Eye (tissue), 1 donor: ENCODE measurements at places on chromosomes 12 and 14.

DNA sequence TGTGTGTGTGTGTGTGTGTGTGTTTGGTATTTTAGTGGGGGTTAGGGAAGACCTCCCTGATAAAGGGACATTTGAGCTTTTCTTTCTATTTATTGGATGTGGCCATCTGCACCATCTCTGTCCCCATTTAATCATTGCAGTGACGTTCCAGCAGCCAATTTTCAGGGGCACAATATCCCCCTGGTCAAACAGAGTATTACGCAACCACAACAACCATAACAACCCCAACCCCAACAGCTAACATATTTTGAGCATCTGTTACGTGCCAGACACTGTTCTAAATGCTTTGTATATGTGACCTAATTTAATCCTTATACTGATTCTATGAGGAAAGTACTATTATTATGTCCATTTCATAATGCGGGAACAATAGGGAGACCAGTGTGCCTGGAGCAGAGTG is 87.4 kb downstream of the TTC8 start:
- no peak for DNase-seq

- DNase-seq = no peak
Measured at GRCh38 chr12:43238281-43238680, 313.7 kb downstream of the ADAMTS20 start.

DNA sequence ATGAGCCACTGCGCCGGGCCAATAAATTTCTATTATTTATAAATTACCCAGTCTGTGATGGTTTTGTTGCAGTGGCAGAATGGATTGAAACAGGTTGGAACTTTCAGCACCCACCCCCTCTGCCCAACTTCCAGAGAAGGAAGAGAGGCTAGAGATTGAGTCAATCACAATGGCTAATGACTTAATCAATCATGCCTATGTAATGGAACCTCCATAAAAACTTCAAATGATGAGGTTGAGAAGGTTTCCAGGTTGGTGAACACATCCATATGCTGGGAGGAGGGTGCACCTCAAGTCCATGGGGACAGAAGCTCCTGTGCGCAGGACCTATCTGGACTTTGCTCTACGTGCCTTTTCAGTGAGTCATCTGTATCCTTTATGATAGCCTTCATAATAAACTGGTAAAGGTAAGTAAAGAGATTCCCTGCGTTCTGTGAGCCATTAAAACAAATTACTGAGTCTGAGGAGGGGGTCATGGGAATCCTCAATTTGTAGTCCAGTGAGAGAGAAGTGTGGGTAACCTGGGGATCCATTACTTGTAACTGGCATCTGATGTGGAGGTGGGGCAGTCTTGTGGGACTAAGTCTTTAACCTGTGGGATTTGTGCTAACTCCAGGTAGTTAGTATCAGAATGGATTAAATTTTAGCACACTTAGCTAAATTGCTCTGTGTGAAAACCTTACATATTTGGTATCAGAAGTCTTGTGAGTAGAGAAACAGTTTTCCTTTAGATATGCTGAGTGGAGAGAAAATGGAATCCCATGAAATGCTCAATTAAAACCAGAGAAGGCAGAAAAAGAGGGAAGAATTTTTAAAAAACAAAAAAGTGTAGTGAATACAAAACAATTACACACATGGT is 11.7 kb upstream of the NGDN start:
- DNase-seq = no peak

GRCh38 chr12:110102255-110102654 is 21.9 kb upstream of the IFT81 start:
- peak; percentile 46 for DNase-seq

DNA sequence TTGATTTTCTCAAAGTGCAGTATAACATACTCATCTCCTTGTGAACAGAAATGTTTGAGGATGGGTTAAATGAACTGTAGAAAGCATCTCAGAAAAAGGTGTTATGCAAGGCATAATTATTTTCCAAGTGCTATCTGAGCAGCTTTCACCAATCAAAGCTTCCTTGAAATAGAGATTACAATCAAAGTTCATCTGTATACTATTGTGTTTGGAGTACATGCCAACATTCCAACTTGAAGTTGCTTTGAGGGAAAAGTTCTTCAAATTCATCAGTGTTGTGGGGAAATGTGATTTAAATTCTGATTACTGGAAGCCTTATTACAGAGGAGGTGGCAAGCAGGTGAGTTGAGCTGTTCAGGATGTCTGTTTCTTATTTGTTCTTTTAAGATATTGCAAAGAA is 68.2 kb downstream of the TMTC2 start:
- no peak for DNase-seq

DNA sequence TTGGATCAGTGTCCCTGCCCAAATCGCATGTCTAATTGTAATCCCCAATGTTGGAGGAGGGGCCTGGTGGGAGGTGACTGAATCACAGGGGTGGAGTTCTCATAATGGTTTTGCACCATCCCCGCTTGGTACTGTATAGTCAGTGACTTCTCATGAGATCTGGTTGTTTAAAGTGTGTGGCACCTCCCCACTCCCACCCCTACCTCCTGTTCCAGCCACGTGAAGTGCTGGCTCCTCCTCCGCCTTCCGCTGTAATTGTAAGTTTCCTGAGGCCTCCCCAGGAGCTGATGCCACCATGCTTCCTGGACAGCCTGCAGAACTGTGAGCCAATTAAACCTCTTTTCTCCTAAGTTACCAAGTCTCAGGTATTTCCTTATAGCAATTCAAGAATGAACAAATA is 67.2 kb downstream of the FERMT2 start:
- no peak for DNase-seq

- DNase-seq = no peak
Measured at GRCh38 chr14:54647378-54647777, 80.5 kb downstream of the SAMD4A start.

GRCh38 chr12:93176610-93177126 is 201.1 kb upstream of the NUDT4 start:
- DNase-seq = no peak

DNA sequence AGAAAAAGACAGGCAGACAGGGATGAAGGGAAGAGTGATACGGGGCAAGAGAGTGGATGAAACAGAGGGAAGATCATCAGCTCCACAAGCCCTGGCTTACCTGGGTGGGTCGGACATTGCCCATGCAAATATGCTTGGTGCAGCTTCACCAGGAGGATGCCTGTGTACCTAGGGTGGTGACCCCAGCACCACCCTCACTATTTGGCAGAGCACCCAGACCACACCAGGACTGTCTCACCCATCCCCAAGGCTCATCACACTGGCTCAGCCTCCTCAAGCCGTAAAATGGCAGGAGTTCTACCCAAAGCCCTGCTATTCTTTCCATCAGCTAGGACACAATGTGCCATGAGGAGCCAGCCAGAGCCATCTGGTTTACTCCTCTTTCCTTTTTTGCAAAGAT is 3.0 kb downstream of the GALNT8 start:
- no peak for DNase-seq

GRCh38 chr12:111069886-111070285 is 149.5 kb upstream of the MYL2 start:
- no peak for DNase-seq

- no peak for DNase-seq
Measured at GRCh38 chr12:62800707-62801400, 134.1 kb downstream of the PPM1H start.

GRCh38 chr14:51439896-51440295 is 199.8 kb downstream of the TMX1 start:
- DNase-seq = no peak

- no peak for DNase-seq
Measured at GRCh38 chr12:56028511-56029165, 7.8 kb downstream of the IKZF4 start.

DNA sequence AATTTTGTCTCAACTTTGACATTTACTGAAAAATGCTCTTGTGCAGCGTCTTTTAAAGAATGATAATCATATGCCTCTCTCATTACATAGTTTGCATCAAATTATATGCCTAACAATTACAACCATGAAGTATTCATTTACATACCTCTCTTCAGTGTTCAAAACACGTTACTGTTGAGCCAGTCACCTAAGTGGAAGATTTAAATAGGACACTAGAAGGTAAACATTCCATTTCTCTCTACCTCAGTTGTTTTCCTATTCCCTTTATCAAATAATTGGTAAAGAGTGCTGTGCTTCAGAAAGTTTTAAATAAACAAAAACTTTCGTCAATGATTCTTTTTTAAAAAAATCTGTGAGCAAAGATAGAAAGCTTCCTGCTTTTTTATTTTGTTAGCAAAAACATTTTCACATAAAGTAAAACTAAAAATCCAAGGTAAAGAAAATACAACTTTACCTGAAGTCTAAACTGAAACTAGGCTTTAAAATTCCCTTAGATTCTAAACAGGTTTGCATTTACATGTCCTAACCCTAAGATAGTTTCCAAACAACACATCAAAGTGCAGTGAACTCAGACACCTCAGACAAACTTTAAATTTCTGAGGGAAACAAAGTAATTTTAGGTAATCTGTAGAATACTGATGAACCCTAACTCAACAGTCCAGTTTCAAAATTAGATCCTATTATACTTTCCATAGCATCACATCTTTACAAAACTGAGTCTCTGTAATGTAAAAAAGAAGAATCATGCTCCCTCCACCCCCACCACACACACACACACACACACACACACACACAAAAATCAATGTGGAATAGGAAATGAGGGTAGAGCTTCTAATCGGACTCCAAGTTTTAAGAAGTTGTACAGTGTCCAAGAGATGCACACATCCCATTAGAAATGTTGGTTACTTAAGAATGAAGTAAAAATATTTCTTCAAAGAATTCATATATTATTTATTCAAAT is 46.2 kb downstream of the PAWR start:
- DNase-seq = no peak

DNA sequence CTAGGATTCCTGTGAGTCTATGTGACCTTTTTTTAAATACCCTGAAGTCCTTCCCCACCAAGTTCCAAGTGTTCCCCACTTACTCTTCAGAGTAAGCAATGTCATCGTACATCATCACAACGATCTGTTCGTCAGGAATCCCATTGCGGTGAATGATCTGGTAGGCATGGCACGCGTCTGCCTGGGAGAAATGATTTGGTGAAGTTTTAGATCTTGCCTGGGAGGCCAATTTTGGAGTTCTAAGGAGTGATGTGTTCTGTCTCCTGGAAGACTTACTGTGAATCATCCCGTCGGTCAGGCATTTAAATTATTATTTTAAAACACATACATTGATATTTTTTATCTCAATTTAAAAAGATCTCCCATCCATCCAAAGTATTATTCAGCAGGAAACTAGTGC is 29.8 kb downstream of the LGMN start:
- DNase-seq = no peak

GRCh38 chr12:28585146-28585545 is 394.9 kb downstream of the CCDC91 start:
- DNase-seq = no peak

- DNase-seq = no peak
Measured at GRCh38 chr12:107558816-107559382, 126.7 kb upstream of the PWP1 start.

GRCh38 chr14:55580470-55581341 is 699 bp downstream of the KTN1 start:
- DNase-seq = peak; percentile 78

- DNase-seq = peak; percentile 50
Measured at GRCh38 chr12:57171668-57172067, 24.2 kb upstream of the LRP1-AS start.

- DNase-seq = no peak
Measured at GRCh38 chr14:88749139-88749538, 43.6 kb downstream of the EML5 start.

GRCh38 chr12:78035901-78036606 is 205.4 kb downstream of the NAV3 start:
- DNase-seq = peak; percentile 43

GRCh38 chr14:69034612-69035262 is 55.6 kb upstream of the ACTN1 start:
- DNase-seq = no peak

GRCh38 chr14:88852632-88853031 is 28.2 kb downstream of the TTC8 start:
- no peak for DNase-seq

DNA sequence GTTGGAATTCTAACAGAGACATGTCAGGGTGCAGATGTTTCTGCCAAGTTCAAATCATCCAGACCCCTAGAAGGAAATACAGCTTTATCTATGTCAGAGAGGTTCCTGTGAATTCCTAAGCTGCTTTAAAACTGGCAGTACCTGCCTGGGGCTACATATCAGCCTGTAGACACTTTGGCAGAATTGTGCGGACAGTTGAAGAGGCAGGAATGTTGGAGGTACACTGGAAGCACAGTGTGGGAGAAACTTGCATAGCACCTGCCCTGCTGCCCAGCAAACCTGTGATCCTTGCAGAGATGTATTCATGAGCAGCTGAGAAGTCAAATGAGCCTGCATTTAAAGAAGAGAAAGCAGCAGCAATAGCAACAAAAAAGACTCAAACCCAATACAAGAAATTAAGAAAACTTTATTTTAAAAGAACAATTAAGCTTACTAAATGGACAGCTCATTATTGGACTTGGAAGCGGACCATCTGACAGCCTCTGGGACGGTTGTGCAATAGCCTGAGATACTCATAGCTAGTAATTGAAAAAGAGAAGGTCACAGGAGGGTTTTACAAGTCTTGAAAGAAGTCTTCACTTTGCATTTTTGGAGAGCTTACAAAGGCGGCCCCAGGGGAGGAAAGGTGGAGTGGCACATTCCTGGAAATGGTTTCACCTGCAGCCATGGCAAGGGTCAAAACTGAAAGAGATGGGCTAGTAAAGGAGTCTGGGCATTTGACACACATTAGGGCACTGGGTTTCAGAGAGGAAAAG is 280.9 kb upstream of the FLRT2 start:
- DNase-seq = no peak

- DNase-seq = no peak
Measured at GRCh38 chr14:85159726-85160125, 370.2 kb upstream of the FLRT2 start.

- no peak for DNase-seq
Measured at GRCh38 chr14:76196980-76197695, 45.4 kb downstream of the GPATCH2L start.

- no peak for DNase-seq
Measured at GRCh38 chr14:35303149-35303935, 11.2 kb downstream of the PSMA6 start.

DNA sequence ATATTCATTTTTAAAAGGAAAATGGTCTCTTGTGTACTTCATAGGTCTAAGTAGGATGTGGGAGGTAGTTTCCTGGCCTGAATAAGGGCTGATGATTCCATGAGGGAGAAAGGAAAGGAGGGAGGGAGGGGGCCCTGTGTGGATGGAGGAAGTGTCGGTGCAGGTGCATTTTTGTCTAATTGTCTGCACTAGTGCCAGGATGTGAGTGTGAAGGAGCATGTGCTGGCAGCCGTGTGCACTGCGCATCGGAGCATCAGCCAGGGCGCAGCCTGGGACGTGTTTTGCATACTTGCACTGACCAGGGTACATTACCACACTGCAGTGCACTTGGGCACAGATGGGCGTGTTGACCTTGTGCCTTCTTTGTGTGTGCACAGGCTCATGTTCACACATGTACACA is 29.2 kb downstream of the SMUG1 start:
- no peak for DNase-seq

DNA sequence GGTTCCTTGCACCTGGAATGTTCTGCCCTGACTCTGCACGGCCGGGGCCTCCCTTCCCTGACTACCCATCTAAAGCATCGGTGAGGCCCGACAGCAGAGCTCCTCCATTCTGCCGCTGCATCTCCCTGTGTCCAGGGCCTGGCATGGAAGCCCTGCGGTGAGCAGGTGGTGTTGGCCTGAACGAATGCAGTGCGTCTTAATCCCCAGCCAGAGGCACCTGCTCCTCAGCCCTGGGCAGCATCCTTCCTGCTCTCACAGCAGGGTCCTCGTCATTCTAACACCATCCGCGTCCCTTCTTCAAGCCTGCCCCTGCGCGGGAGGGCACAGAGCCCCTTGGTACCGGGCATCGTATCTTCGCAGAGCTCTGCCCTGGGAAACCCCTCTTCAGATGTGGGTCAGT is 15.4 kb downstream of the BEGAIN start:
- peak; percentile 60 for DNase-seq

GRCh38 chr14:103561381-103562178 is 877 bp downstream of the BAG5 start:
- DNase-seq = peak; percentile 80
